ENCODE measurements at places on chromosomes 3 and 15.

- DNase-seq, result no peak
Observed at GRCh38 chr15:50046867-50047266, 72.2 kb downstream of the ATP8B4 start.

- DNase-seq, result no peak
Observed at GRCh38 chr3:153624310-153625030, 462.4 kb downstream of the RAP2B start.

DNA sequence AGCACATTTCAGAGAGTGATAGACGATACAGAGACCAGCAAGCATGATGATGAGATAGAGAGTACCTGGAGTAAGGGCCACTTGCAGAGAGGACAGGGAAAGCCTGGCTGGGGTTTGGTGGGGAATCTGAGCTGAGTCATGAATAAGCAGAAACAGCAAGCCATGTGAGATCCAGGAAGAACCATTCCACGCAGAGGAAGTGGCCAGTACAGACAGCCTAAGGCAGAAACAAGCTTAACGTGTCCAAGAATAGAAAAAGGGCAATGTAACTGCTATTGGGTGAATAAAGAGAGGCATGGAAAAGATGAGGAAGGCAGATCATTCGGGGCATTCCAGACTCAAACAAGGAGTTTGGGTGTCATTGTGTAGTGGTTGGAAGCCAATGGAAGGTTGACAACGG is 816.3 kb upstream of the CFAP20DC start:
- DNase-seq, result peak; percentile 10

- DNase-seq, result no peak
Observed at GRCh38 chr3:66481071-66482017, 19.5 kb downstream of the LRIG1 start.

- DNase-seq, result no peak
Observed at GRCh38 chr3:16504242-16504641, 9.3 kb downstream of the RFTN1 start.

GRCh38 chr3:65939801-65940246 is 98.9 kb downstream of the MAGI1 start:
- DNase-seq, result no peak

DNA sequence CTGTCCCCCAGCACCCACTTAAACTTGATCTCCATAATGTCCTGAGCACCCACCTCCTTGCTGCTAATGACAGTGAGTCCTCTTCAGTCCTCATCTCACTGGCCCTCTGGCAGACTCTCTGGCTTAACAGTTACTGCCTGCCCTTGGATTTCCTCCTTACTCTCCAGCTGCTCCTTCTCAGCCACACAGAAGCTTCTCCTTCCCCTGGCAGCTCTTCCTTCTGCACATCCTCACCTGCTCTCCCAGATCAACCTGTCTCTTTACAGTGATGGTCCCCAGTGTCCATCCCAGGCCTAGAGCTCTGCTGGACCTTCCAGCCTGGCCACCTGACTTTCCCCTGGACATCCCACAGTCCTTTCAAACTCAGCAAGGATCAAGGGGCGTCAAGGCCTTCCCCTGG is 47.4 kb upstream of the SMAD3 start:
- no peak for DNase-seq

DNA sequence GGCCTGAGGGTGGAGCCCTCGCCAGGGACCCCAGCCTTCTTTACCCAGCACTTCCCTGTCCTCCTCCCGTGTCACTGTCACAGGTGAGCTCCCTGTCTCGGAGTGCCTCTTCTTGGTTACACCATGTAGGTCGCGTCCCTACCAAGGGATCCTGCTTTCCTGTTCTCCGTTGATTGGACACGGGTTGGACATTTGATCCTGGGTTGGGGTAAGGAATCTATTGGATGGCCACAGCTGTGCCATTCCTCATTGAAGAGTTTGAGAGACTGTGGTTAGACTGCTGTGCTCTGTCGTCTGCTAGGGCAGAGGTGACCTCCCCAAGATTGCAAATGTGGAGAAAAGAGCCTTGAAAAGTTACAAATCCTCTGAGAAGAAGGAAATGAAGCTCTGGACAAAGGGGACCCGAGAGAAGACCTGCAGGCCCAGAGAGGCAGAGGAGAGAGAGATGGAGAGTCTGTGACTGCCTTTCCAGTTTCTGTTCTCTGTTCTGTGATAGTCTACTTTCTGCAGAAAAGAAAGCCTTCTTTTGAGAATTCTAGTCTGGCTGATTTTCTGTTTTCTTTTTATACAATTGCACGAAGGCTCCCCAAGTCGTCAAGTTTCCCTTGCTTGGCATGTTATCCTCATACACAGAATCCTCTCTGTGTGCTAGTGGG is 325.7 kb upstream of the RGMA start:
- DNase-seq, result no peak

- no peak for DNase-seq
Observed at GRCh38 chr15:23064156-23064555, 24.8 kb upstream of the TUBGCP5 start.

DNA sequence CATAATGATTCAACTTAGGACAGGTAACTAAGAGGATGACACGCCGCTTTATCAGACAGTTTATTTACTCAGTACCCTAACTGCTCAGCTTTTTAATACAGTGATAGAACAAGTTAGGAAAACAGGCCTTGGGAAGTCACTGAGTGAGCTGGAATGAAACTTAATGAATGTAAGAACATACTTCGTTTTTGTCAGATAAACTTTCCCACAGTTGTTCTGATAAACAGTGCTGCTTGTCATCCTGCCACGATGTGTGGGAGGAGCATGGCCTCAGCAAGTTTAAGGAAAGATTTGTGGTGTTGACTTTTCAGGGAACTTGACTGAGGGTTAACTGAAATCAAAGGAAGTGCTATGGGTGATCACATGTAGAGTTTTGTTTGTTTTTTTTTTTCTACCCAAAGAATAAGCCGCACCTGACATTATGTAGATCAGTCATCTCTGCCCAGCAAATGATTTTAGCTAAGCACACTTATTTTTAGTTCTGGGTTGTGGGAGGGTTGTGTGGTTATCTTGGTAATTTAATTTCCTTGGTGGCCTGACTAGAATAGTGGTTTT is 5.6 kb upstream of the P2RY14 start:
- no peak for DNase-seq

GRCh38 chr3:153277029-153277428 is 115.0 kb downstream of the RAP2B start:
- DNase-seq, result no peak

DNA sequence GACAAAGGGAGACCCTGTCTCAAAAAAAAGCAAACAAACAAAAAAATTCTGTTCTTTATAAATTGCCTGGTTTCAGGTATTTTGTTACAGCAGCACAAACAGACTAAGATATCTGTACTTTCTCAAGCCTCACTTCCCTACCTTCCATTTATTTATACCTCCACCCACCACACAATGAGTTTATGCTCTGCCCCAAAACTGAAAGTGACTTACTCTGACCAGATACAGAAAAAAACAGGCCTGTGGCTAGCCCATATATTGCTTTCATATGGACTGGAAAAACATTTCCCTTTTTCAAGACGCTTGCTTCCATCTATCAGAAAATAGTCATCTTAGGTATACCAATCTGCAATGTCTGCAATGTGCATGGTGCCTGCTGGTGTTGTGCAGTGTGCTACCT is 8.7 kb upstream of the GPD1L start:
- no peak for DNase-seq

DNA sequence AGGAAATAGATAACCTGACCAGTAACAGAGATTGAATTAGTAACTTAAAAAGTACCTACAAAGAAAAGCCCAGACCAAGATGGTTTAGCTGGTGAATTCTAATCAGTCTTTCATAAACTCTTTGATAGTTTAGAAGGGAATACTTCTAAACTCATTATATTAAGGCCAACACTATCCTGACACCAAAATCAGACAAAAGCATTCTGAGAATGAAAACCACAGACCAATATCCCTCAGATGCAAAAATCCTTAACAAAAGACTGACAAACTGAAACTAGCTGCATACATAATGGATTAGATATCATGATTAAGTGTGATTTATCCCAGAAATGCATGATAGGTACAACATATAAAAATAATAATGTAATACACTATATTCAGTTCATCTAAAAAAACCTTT is 115.6 kb downstream of the RFX7 start:
- DNase-seq, result no peak

- no peak for DNase-seq
Observed at GRCh38 chr3:141323936-141324704, 44.2 kb upstream of the ZBTB38 start.

GRCh38 chr15:29208352-29208751 is 61.3 kb downstream of the NSMCE3 start:
- no peak for DNase-seq

- no peak for DNase-seq
Observed at GRCh38 chr3:179694731-179695130, 41.9 kb downstream of the USP13 start.

DNA sequence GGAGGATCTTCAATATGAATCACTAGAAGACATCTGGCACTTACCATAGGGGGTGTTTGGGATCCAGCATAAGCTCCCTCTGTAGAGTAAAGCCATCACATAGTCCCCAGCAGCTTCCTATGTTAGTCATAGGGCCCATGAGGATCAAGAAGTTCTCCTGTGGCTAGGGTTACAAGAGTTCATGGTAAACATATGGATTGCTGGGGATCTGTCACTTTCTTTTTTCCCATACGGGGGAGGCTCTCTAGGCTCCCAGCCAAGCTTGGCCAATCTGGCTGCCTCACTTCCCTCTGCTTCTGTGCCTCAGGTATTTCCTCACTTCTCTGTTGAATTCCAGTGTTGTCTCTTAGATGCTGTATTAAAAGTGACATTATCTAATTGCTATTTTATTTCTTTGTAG is 597.9 kb downstream of the PDCD6IP start:
- DNase-seq, result no peak

GRCh38 chr3:175932586-175932985 is 1073.5 kb downstream of the NAALADL2 start:
- no peak for DNase-seq

- no peak for DNase-seq
Observed at GRCh38 chr3:156614642-156615511, 59.5 kb upstream of the TIPARP start.

DNA sequence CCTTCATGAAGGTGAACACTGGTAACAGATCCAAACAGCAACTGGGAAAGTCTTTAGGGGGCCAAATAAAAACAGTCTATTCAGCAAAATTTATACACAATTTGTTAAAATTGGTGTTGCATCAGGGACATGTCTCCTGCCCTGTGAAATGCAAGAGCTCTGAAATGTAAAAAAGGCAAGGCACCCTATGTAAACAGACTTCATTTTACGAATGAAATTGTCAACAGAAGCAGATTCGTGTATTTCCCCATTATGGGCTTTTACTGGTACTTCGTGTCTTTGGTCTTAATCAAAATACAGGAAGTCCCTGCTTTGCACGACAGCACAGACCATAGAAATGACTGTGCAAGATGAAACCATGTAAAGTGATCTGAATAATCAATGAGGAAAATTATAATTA is 127.3 kb upstream of the THBS1 start:
- no peak for DNase-seq

DNA sequence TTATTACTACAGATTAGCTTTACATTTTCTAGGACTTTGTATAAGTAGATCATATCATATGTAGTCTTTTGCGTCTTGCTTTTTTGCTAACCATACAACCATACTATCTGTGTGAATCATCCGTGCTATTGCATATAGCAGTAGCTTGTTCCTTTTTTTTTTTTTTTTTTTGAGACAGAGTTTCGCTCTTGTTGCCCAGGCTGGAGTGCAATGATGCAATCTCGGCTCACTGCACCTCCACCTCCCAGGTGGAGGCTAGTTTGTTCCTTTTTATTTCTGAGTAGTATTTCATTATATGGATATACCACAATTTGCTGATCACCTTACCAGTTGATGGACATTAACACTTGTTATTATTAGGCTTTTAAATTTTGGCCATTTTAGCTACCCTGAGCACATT is 54.5 kb upstream of the TBL1XR1 start:
- DNase-seq, result no peak

DNA sequence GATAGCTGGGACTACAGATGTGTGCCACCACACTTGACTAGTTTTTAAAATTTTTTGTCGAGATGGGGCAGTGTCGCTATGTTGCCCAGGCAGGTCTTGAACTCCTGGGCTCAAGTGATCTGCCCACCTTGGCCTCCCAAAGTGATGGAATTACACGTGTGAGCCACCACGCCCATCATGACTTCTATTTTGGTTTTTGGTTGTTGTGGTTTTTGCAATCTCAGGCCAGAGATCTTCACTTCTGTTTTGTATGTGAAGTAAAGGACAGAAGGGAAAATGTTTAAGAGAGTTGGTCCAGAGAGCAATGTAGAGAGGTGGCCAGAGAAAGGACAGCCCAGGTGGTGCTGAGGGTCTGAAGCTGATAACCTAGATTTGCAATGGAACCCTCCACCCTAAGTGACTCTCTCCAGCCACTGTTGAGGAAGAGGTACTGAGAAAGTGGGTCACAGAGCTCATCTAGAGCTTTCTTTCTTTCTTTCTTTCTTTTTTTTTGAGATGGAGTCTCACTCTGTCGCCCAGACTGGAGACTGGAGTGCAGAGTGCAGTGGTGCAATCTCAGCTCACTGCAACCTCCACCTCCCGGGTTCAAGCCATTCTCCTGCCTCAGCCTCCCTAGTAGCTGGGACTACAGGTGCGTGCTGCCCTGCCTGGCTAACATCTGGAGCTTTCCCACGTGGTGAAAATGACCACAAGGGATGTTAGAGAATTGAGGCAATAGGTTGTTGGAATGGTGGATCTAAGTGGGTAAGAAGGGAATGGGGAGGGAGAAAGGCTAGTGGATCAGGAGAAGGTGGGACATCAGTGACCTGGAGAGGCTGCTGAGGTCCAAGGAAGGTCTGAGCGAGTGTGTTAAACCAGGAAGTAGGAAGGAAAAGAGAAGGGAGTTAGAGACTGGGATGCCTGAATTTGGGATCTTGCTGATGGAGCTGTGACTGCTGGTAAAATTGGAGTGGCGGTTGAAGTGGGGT is 22.4 kb upstream of the SEMA4B start:
- no peak for DNase-seq

- no peak for DNase-seq
Observed at GRCh38 chr3:66709532-66709931, 208.7 kb upstream of the LRIG1 start.

- DNase-seq, result no peak
Observed at GRCh38 chr15:40087068-40087810, 21.4 kb downstream of the BMF start.

All from HFF-Myc (cell line).